GM12892 (cell line): ENCODE measurements at places on chromosomes 4 and X.

- DNase-seq, result no peak
Observed at GRCh38 chrX:97310373-97310772, 426.7 kb downstream of the RPA4 start.

DNA sequence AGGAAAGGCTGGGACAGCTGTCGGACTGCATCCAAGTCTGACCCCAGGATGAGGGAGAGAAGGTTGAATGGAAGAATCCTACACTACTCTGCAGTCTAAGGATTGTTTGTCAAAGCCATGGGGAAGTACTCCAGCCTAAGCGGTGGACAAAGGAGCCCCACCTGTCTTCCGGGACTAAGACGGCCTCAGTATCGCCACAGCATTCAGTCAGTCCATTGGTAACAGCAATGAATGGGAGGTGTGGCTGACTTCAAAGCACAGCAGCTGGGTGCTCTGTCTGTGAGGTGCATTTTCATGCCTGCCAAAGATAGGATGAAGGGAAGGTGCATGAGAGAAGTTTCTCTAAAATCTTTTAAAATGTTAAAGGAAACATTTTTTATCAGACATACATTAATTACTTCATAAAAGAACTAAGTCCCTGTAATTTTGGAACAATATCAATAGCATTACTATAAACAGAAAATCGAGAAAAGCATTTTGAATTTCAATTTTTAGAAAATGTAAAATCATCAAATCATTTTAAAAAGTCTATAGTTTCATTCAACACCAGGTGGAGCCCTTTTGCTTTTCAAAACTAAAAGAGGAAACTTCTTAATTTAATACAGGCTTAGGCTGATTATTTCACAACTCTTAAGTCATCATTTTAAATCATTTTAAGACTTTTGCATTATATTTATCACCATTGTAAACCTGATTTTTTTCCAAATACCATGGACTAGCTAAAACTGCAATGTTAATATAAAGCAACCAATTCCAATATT lies 27.6 kb upstream of the INTU start:
- no peak for DNase-seq

DNA sequence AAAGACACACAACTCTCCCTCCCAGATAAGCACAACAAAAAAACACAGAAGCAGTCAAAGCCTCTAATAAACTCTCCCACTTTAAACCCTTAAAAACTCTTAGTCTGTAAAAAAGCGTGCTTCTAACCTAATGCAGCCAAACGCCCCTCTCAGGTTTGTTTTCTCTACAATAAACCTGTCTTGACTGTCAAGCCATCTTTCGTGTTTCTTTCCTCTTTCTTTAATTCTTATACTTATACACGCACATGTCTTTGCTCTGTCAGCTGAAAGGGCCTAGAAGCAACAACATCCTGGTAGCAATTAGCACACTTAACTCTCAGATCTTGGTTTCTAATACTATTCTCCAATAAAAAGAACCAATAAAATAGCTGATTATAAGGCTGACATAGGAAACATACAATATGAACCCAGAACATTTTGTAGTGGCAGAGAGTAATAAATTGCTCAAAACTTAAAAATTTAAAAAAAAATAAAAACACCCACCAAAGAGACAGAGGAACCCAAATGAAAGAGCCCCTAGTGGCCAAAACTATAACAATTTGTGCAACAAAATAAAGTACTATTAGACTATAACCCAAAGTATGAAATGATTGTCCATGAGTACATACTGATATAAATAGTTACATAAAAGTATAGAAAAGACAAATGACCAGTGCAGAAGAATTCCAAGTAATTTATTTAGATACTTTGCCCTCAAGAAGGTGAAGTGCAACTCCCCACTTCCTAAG lies 440.4 kb upstream of the ADGRL3 start:
- DNase-seq, result no peak

DNA sequence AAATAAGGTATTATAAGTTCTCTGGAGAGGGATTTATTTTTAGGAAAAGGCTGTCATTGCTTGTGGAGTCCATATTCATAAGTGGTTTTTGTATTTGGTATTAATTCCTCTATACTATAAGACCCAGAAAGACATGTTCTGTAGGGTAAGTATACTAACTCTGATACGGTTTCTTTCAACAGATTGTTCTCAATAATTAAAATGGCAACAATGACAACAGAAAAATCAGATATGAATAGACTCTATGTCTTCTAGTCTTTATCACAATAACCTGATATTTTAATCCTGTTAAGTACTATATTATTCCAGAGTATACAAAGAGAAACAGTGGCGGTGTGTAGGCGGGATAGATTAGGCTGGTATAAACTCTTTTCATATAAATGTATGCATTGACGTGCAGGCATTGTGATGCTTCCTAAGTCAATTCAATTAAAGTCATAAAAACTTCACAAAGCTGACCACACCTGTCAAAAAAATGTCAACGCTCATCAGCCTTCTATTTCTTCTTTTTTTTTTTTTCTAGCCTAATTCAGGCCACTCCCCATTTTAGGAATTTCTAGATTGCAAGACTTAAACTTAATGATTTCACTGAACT lies 150.4 kb downstream of the TRIML1 start:
- DNase-seq, result no peak

GRCh38 chr4:86660401-86660800 lies 66.3 kb downstream of the PTPN13 start:
- no peak for DNase-seq

- no peak for DNase-seq
Observed at GRCh38 chr4:121514443-121514842, 133.6 kb upstream of the QRFPR start.

DNA sequence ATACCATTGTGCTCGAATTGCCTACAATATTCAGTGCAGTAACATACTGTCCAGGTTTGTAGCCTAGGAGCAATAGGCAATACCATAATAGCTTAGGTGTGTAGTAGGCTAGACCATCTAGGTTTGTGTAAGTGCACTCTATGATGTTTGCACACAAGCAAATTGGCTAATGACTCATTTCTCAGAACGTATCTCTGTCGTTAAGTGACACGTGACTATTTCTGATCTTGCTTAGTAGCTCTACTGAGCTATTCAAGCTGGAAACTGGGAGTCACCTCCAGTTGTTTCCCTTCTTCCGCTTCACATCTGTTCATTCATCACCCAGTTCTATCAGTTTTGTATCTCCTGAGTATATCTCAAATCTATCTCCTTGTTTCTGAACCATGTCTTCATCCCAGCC lies 86.1 kb downstream of the HNRNPD start:
- DNase-seq, result no peak

- no peak for DNase-seq
Observed at GRCh38 chr4:97950836-97951235, 192.4 kb downstream of the STPG2 start.
